NCI-H2107 (cell line): ENCODE measurements at places on chromosomes 7 and 10.

GRCh38 chr7:98617051-98617959 lies at the start of gene NPTX2:
Gene NPTX2, plus strand, starts transcription at chr7:98617285. Its CDS starts 177 bp downstream, at chr7:98617462.
- peak; percentile 79 for DNase-seq

DNA sequence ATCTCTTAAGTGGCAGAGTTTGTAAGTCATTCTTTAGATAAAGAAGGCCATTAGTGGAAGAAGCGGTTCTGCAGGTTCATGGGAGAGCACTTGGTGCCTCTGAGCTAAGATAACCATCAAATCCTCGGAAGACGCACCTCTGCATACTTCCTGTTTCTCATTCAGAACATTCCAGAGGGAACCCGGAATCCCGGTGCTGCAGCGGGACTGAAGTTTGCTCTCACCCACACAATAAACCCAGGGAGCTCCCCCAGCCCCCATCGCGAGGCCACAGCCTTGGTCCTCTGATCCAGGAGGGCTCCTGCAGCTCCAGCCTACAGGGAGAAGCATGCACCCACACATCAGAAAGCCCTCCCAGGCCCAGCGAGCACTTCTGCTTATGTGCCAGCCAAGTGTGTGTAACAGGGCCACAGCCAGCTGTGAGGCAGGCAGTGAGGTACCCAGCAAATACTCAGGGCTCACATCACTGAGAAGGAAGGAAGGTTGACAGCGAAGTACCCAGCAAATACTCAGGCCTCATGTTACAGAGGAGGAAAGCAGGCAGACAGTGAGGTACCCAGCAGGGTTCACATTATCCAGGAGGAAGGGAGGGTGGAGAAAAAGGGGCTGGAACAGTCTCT lies 142.4 kb downstream of the DIP2C start:
- DNase-seq, result peak; percentile 15

- DNase-seq, result no peak
These were observed 56.1 kb downstream of the TWIST1 start for GRCh38 chr7:19061331-19061730.

DNA sequence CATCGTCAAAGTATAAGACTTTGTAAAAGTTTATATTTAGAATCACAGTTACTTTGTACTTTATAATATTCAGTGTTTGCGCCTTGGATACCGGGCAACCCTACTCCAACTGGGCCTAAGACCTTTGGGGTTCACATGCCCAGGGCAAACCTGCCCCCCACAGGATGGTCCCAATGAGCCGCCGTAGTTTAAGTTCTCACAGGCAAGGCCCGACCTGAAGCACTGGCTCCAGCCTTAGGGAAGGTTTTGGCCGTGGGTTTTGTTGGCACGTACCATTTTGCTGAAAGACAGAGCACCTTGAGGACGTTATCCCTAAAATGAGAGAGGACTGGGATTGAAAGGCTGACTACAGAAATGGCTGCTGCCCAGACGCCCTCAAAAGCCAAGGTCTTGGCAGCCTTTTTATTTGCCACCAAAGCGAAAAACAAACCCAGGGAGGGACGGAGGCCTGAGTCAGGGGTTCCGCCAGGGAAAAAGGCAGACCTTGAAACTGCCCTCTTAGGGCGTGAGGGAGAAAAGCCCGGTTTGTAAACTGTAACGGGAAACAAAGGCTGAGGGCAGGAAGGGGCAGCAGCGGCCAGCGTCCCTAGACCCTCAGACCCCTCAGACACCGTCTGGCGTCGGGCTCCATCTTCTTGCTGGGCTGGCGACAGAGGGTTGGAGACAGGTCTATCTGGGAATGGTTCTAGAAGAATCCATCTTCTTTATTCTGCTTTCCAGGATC lies at the start of gene CCDC172:
Gene CCDC172 (plus strand): TSS at position 222 of the 724 bp plus-strand sequence. CDS start 564 bp downstream, outside the sequence.
- DNase-seq, result no peak

- no peak for DNase-seq
These were observed 550 bp upstream of the CALU start for GRCh38 chr7:128738570-128739047.

DNA sequence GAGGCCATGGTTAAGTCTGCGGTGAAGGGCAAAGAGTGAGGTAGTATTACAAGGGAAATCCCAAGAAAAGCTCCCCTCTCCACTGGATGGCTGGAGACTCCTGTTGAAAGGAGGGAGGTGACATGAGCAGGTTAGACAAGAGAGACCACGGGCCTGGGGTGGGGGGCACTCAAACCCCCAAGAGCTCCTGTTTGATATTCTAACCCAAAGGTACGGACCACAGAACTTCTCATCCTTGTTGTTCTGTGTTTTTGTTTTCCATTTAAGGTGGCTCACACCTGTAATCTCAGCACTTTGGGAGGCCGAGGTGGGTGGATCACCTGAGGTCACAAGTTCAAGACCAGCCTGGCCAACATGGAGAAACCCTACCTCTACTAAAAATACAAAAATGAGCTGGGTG lies 11.6 kb downstream of the VSTM4 start:
- DNase-seq, result no peak
